Type B pancreatic cell (in vitro differentiated cells): ENCODE measurements at places on chromosomes 7 and 10. TPM values are rescaled to one million over a fixed set of nuclear protein-coding genes. Genes with fewer than 3 reads are reported as not detected.
A peak's percentile ranks its signal among the peaks of the same experiment; 100 is the strongest.

Gene PPP1R17
- 3.9 and 4.5 TPM in 2 replicates for total RNA-seq

Gene BHLHA15
- 0.46 and 0.57 TPM in 2 replicates for total RNA-seq

Gene NPFFR1
- not detected in 2 replicates for total RNA-seq

Gene PPRC1
- total RNA-seq = 48.6 and 51.6 TPM in 2 replicates

Gene KIAA1217
- 73.2 and 99.0 TPM in 2 replicates for total RNA-seq

Gene MSMB
- total RNA-seq = 5.6 and 7.7 TPM in 2 replicates

Gene VPS50
- total RNA-seq = 26.5 and 28.2 TPM in 2 replicates

Gene PIK3CG
- not detected in 2 replicates for total RNA-seq

Gene PMPCB
- total RNA-seq = 70.8 and 72.0 TPM in 2 replicates

Gene NUTM2E
- 0.86 and 1.7 TPM in 2 replicates for total RNA-seq

Gene SPRN
- 0.21 and 0.56 TPM in 2 replicates for total RNA-seq

DNA sequence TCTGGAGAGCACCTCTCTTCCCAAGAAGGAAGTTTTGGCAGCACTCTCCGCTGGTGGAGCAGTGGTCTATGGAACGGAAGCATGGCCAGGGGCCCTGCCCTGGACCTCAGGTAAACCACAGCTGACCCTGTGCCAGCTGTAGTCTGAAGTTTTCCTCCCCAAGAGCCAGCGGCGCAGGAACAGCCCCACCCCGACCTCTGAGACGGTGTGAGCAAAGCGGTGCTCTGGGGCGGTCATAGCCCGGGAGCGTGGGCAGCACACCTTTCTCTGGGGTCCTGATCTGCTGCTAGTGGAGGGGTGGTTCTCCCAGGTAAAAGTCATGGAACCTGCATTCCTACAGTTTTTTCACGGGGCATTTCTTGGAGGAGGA lies 52.6 kb downstream of the TSPAN15 start:
- no peak for DNase-seq
- peaks cover 8% of the 10 kb centered on the region for H3K4me1 ChIP-seq
- H3K36me3 ChIP-seq = no peaks in the 10 kb centered on the region
- H3K27ac ChIP-seq = no peak overlapping the region
- H3K4me3 ChIP-seq = no peak overlapping the region

DNA sequence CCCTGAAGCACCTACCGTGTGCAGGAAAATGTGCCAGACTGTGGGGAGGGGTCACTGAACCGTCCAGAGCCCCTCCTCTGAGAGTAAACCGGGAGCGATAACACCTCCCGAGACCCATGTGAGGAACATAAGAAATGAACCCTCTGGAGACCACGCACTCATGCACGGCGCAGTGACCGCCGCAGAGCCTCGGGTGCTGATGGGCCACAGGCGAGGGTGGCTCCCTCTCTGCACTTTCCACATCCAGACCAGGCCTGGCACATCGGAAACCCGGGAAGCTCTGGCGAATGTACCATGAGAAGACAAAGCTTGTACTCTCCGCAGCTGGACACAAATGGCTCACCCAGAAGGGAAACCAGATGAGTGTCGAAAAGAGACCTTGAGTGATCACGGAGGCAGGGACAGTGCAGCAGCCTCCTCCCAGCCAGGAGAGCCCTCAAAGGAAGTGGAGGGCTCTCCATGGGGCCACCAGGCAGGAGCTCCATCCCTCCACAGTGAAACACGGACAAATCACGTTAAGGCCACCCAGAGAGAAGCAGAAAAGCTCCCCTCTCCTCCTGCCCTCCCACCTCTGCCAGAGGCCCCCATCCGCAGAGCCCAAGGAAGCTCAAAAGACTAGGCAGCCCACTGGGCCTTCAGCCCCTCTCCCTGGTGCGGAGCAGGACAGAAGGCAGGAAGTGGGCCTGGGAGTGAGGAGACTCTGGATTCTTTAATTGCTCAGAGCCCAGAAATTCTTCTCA lies 178.1 kb upstream of the PPP2R2D start:
- H3K36me3 ChIP-seq = no peaks in the 10 kb centered on the region
- DNase-seq = peak; percentile 64
- H3K4me1 ChIP-seq = peaks cover 9% of the 10 kb centered on the region
- peaks cover 12% of the 10 kb centered on the region for H3K27me3 ChIP-seq

- no peak overlapping the region for H3K4me3 ChIP-seq
- DNase-seq = no peak
- peaks cover 35% of the 10 kb centered on the region for H3K27me3 ChIP-seq
- H3K4me1 ChIP-seq = peaks cover 9% of the 10 kb centered on the region
Measured at GRCh38 chr10:11193001-11193551, 175.4 kb downstream of the CELF2 start.

GRCh38 chr10:37734971-37735370 lies 122.4 kb downstream of the ZNF248 start:
- no peaks in the 10 kb centered on the region for H3K36me3 ChIP-seq
- DNase-seq = no peak
- H3K4me1 ChIP-seq = no peaks in the 10 kb centered on the region
- H3K27ac ChIP-seq = no peak overlapping the region
- H3K4me3 ChIP-seq = no peak overlapping the region
- no peaks in the 10 kb centered on the region for H3K27me3 ChIP-seq

DNA sequence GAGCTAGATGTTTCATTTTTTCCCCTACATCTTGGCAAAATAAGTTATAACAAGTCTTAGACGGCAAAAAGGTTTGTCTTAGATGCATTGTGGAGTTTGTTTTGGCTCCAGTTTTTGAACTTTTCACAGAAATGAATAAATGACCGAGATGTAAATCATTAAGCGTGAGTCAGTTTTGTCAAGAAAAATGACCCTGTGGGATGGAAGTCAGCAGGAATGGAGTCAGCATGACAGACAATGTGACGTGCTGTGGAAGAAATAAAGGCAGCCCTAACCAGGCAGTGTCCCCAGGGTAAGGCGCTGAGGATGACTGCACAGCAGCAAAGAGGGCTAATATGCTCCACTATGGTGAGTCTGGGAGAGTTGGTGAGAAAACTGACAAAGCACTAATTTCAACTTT lies 163.2 kb downstream of the NOC3L start:
- H3K36me3 ChIP-seq = no peaks in the 10 kb centered on the region
- H3K27me3 ChIP-seq = peaks cover 3% of the 10 kb centered on the region
- H3K4me1 ChIP-seq = peaks cover 5% of the 10 kb centered on the region

DNA sequence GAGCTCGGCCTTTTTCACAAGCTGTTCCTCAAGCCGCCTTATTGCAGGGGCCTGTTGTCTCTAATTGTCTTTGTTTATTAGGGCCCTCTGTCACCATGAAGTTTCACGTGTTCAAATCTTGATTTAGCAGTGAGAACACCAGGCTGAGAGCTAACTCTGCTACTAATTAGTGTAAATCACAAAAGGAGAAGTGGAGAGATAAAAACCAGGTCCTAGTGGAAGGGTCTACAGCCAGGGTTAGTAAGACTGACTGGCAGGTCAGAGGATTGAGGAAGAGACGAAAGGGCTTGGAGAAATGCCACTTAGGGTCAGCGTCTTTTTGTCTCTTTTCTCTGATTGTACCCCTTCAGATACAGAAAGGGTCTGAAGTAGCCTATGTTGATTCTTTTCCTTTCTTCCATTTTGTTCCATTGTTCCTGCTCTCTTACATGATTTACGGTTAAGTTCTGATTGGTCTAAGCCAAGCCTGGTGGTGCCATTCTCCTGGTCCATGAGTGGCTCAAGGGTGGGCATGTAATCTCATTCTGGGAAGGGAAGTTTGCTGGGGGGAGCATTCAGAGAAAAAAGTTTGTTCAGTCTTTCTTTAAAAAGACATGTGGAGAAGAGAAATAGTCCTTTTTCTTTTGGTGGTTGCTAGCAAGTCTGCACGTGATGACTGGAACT lies 21.3 kb downstream of the SSMEM1 start:
- no peak overlapping the region for H3K4me3 ChIP-seq
- H3K4me1 ChIP-seq = peaks cover 46% of the 10 kb centered on the region
- H3K36me3 ChIP-seq = peaks cover 7% of the 10 kb centered on the region
- DNase-seq = no peak
- H3K27me3 ChIP-seq = no peaks in the 10 kb centered on the region

DNA sequence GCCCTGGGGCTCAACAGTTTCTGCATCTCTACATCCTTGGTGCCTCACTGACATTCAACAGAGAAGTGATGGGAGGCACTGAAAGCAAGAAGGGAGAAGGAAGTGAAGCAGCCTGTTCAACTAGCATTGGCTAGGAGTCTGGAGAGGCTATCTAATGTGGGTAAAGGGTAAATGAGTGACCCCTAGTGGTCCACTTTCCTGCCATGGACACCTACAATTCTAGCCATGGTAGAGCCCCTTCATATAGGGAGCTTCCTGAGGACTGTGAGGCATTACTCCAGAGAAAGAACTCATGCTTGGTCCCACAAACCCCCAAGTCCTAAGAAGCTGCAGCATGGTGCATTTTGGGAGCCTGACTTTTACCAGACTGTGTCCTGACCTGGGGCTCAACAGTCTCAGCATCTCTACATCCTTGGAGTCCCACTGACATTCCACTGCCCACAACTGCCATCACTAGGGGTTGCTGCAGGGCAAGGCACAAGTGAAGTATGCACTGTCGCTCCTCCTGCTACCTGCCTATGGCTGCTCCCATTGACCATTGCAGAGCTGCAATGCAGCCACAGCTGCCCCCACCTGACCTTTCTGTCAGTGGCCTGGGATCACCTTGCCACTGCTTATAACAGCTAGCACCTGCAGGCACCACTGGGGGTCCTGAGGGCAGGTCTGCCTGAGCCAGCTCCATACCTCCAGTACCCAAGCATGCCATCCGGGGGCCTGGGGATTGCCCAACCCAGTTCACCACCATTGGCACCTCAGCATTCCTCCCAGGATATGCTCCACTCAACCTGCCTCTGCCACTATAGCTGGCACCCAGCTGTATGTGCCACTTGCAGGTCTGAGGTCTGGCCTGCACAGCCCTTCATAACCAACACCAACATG lies 44.1 kb upstream of the CDK6 start:
- no peaks in the 10 kb centered on the region for H3K4me1 ChIP-seq
- no peaks in the 10 kb centered on the region for H3K36me3 ChIP-seq
- no peak overlapping the region for H3K4me3 ChIP-seq
- H3K27me3 ChIP-seq = no peaks in the 10 kb centered on the region
- DNase-seq = no peak
- H3K27ac ChIP-seq = no peak overlapping the region

- peaks cover 40% of the 10 kb centered on the region for H3K4me1 ChIP-seq
- H3K36me3 ChIP-seq = no peaks in the 10 kb centered on the region
- peak overlapping the region; percentile 51 for H3K27ac ChIP-seq
- no peaks in the 10 kb centered on the region for H3K27me3 ChIP-seq
- H3K4me3 ChIP-seq = no peak overlapping the region
Measured at GRCh38 chr7:150360363-150361058, 8.1 kb upstream of the REPIN1 start.

GRCh38 chr7:70579397-70580097 lies 552.4 kb upstream of the GALNT17 start:
- peak overlapping the region; percentile 48 for H3K27ac ChIP-seq
- peak overlapping the region; percentile 6 for H3K4me3 ChIP-seq
- peaks cover 18% of the 10 kb centered on the region for H3K27me3 ChIP-seq
- DNase-seq = no peak
- peaks cover 3% of the 10 kb centered on the region for H3K36me3 ChIP-seq

DNA sequence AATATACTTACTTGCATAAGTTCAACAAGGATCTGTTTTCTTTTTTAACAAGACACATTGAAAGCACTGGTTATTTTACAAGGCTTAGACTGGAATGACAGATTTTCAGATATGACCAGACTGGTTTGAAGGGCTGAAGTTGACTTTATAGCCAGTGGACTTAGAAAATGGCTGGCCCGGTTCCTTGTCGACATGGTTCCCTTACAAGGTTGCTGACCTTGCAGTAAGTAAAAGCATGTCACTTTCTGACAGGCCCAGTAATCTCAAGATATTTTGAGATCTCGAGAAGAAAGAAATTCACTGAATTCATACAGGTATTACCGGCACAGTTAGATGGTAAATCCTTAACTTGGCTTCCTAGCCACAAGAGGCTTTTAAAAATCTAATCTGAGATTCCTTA lies 136.5 kb downstream of the COBL start:
- no peak for DNase-seq
- no peak overlapping the region for H3K27ac ChIP-seq
- peaks cover 4% of the 10 kb centered on the region for H3K4me1 ChIP-seq
- no peak overlapping the region for H3K4me3 ChIP-seq

DNA sequence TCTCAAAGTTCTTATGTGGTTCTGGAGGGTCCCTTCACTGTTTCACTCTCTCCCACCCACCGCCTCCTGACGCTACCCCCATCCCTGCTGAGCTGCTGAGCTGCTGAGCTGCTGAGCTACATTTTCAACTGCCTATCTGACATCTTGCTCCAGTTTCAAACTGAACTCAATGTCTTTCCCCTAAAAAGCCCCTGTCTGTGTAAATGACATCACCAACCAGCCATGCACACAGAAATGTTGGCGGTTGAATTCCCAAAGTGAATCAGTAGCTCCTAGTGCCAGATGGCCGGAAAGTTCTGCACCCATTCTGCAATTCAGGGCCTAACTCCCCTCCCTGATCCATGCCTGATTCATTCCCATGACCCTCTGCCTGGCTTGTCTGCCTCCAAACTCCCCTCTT lies 71.2 kb downstream of the WNT2 start:
- no peak overlapping the region for H3K4me3 ChIP-seq
- H3K27ac ChIP-seq = no peak overlapping the region
- H3K27me3 ChIP-seq = peaks cover 14% of the 10 kb centered on the region

- H3K27me3 ChIP-seq = peaks cover 6% of the 10 kb centered on the region
- H3K4me3 ChIP-seq = no peak overlapping the region
- H3K27ac ChIP-seq = no peak overlapping the region
- peaks cover 4% of the 10 kb centered on the region for H3K4me1 ChIP-seq
Measured at GRCh38 chr10:106751091-106751490, 413.4 kb downstream of the SORCS1 start.

DNA sequence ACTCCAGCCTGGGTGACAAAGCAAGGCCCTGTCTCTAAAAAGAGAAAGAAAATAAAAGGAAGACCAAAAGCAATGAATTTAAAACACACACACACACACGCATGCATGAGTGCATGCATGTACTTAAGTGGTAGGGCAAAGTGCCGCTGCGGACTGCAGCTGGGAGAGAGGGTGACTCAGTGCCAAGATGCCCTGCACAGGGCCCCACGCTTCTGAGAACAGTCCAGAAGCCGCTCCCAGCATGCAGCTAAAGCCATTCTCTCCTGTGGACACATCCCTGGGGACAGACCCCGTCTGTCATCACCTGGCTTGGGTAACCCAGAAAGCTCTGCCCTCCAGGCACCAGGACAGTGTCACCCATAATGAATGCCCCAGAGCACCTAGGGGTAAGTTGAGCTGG lies 61.0 kb upstream of the MYL10 start:
- no peak overlapping the region for H3K27ac ChIP-seq
- H3K27me3 ChIP-seq = peaks cover 15% of the 10 kb centered on the region
- peaks cover 11% of the 10 kb centered on the region for H3K4me1 ChIP-seq
- no peak overlapping the region for H3K4me3 ChIP-seq
- H3K36me3 ChIP-seq = no peaks in the 10 kb centered on the region

DNA sequence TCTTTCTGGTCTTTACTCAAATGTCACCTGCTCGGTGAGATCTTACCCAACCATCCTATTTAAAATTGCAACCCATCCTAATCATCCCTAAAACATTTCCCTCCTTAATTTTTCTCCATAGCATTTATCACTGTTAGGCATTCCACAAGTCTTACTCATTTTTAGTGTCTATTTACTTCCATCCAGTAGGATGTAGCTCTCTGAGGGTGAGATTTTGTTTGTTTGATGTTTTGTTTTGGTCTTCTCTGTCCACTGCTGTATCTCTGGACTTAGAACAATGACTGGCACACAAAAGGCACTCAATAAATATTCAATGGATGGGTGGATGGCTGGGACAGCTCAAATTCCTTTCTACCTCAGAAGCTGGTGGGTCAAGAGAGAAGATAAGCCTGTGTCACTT lies 15.8 kb upstream of the DUSP5 start:
- no peak for DNase-seq
- no peaks in the 10 kb centered on the region for H3K36me3 ChIP-seq
- H3K27ac ChIP-seq = no peak overlapping the region
- no peaks in the 10 kb centered on the region for H3K27me3 ChIP-seq
- H3K4me3 ChIP-seq = no peak overlapping the region
